Smooth muscle cell of the coronary artery (primary cell): ENCODE measurements at places on chromosomes 4 and X. TPM values are rescaled to one million over a fixed set of nuclear protein-coding genes. Genes with fewer than 3 reads are reported as not detected.

Gene XPNPEP2
- 6.8 TPM in 1 of 2 replicates, not detected in the other for total RNA-seq

Gene DSPP
- total RNA-seq: not detected in 2 replicates

Gene SHROOM2
- under 0.01 and 0.08 TPM in 2 replicates for total RNA-seq

Gene PLP1
- 0.12 TPM in 1 of 2 replicates, not detected in the other for total RNA-seq
